CD14-positive monocyte (primary cell): ENCODE measurements at places on chromosomes 5 and 9. TPM values are rescaled to one million over a fixed set of nuclear protein-coding genes. Genes with fewer than 3 reads are reported as not detected.

Gene NKD2
- polyA plus RNA-seq: not detected

Gene IFNB1
- not detected for polyA plus RNA-seq

Gene CEL
- not detected for polyA plus RNA-seq

DNA sequence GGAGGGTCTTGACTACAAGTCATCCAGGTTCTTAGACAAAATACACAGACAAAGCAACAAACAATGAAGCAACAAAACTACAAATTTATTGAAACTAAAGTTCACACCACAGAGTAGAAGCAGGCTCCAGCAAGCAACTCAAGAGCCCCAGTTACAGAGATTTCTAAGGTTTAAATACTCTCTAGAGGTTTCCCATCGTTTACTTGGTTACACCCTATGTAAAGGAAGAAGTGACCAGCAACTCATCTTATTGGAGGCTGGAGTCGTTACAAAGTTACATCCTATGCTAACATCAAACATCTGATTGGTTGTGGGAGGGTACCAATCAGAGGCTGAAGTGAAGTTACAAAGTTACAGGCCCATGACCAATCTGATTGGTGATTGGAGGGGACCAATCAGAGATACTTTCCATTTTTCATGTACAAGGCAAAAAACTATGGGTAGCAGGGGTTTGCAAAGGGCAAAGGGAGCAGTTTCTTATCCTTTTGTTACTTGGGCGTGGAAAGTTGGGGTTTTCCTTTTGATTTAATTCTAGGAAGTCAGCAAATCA is 2292.6 kb upstream of the C9orf72 start:
- no peaks in the 10 kb centered on the region for H3K4me1 ChIP-seq
- H3K27me3 ChIP-seq: no peaks in the 10 kb centered on the region
- H3K27ac ChIP-seq: no peak overlapping the region
- no peak overlapping the region for H3K4me3 ChIP-seq
- H3K36me3 ChIP-seq: no peaks in the 10 kb centered on the region

DNA sequence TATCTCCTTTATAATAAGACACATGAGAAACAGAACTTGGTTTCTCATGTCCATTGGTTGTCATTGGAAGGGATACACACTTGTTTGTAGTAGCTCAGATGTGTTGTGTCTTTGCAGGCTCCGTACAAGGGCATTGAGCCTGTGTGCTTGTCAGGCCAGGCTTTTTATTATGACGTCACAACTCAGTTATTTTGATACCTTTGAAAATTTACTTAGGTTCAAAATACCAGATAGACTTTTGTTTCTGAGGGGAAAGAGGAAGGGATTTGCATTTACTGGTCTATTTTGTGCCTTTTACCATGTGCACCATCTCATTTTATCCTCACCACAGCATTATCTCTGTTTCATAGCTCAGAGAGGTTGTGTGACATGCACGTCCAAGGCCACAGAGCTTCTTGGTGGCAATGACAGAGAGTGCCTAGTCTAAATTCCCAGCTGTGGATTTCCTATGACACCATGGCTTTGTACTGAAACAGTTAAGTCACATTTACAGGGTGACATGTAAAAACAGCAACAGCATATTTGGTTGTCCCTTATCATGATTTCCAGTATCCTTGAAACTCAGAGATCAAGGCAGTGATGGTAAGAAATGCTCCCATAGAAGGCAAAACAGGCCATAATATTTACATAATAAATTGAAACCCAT is 268.7 kb downstream of the AOPEP start:
- H3K27ac ChIP-seq: no peak overlapping the region
- DNase-seq: no peak
- no peak overlapping the region for H3K4me3 ChIP-seq
- no peaks in the 10 kb centered on the region for H3K27me3 ChIP-seq
- H3K36me3 ChIP-seq: no peaks in the 10 kb centered on the region

DNA sequence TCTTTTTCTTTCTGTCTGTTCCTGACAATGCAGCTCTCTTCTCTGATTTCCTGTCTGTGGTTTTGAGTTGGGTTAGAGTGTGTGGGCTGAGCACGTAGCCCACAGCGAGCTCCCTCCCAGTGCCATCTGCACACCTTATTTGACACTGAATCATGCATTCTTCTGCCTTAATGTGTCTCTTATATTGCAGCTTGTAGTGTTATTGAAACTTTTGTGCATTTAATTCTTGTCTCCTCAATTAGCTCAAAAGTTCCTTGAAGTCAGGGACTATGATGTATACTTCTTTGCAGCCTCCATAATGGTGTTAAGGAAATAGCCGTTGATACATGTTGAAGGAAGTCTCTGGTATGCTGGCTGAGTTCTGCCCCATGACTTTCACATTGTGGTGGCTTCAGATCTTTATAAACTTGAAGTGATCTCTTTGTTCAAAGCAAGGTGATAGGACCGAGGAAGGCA is 576.2 kb upstream of the CLINT1 start:
- H3K36me3 ChIP-seq: no peaks in the 10 kb centered on the region
- H3K4me3 ChIP-seq: no peak overlapping the region
- no peaks in the 10 kb centered on the region for H3K27me3 ChIP-seq
- H3K27ac ChIP-seq: no peak overlapping the region
- peaks cover 15% of the 10 kb centered on the region for H3K4me1 ChIP-seq
- DNase-seq: no peak
